ENCODE measurements at places on chromosomes 13 and 19. TPM values are rescaled to one million over a fixed set of nuclear protein-coding genes. Genes with fewer than 3 reads are reported as not detected.

Gene ADGRE3
- total RNA-seq, result not detected

Gene C19orf85
- not detected for total RNA-seq

Gene PINLYP
- total RNA-seq, result 4.5 TPM

Gene CALR3
- not detected for total RNA-seq

Gene CD177
- total RNA-seq, result 4.7 TPM

Gene CRX
- total RNA-seq, result not detected
